Activated CD8-positive, alpha-beta memory T cell treated with anti-CD3 and anti-CD28 coated beads for 4 hours (primary cell): ENCODE measurements at places on chromosomes 1 and 21.

- no peak for DNase-seq
Observed at GRCh38 chr21:28523367-28523766, 469.3 kb downstream of the LTN1 start.

DNA sequence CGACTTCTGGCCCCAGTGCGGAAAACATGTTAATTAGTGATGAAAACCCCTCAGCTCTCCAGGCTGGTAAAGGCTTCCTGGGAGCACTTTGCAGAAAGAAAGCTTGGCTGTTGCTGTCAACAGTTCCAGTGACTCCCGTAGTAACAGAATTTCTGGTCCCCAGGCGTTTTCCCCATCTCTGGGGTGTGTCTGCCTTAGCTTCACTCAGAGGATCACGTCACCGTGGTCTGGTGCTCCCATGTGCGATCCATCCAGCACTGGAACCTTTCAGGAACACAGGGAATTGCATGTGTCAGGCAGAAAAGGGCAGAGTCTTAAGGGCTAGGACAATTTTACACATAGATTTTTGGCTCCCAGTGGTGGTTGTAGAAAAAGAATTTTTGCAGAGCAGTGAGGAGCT lies 470.4 kb upstream of the USP24 start:
- DNase-seq = no peak

DNA sequence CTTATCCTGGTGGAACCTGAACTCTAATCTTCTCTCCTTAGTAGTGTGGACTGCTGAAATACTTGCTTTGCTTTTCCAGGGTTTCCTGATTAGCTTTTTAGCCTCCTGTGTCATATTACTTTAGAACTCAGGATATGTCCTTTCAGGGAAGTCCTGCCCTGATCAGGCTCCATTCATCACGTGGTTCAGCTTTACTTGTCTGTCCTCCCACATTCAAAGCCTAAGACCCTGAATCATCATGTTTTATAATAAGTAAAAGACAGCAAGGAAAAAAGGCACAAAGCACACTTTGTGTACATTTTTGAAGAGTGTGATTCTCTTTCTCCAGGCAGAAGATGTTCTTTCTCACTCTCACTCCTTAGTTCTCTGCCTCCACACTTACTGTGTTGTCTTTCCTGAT lies 70.6 kb downstream of the PATJ start:
- DNase-seq = no peak

DNA sequence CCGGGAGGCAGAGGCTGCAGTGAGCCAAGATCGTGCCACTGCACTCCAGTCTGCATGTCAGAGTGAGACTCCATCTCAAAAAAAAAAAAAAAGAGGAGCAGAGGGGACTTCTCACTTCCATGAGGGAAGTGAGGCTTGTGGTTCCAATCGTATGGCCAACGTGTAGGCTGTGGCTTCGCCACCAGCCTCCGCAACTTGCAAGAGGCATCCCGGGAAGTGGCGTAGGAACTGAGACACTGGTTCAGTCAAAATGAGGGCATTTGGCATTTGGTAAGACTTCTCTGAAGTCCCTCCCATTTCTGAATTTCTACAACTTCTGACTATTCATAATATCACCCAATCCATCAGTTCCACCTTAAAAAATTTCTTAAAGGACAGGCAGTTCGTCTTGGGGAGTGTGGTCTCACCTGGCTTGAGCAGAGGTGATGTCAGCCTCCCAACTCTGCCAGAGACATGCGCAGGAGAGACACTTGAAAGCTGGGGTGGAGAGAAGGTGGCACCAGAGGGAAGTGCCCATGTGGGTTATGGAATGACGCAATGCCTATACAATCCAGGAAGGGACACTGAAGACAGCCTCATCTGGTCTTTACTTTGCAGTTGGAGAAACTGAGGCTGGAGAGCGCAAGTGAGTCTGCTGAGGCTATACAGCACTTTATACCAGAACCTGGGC lies 17.2 kb downstream of the KAZN start:
- DNase-seq = no peak

GRCh38 chr1:25650289-25650576 lies 33.6 kb downstream of the MAN1C1 start:
- no peak for DNase-seq

- DNase-seq = no peak
Observed at GRCh38 chr1:237864338-237865244, 26.1 kb downstream of the ZP4 start.

GRCh38 chr1:153882296-153882912 lies 40.4 kb downstream of the GATAD2B start:
- DNase-seq = no peak

DNA sequence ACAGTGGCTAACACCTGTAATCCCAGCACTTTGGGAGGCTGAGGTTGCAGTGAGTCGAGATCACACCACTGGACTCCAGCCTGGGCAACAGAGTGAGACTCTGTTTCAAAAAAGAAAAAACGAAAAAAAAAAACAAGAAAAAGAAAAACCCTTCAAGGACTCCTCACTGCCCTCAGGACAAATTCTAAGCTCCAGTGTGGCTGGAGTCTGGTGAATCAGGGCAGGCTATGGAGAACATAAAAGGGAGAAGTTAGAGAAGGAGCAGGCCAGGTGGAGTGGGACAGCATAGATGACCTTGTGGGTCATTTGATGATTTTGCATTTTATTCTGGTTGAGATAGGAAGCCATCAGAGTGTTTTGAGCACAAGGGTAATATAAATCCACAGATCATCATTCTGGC lies 12.5 kb upstream of the UAP1 start:
- no peak for DNase-seq

GRCh38 chr1:8540261-8540941 lies 222.5 kb downstream of the SLC45A1 start:
- no peak for DNase-seq

DNA sequence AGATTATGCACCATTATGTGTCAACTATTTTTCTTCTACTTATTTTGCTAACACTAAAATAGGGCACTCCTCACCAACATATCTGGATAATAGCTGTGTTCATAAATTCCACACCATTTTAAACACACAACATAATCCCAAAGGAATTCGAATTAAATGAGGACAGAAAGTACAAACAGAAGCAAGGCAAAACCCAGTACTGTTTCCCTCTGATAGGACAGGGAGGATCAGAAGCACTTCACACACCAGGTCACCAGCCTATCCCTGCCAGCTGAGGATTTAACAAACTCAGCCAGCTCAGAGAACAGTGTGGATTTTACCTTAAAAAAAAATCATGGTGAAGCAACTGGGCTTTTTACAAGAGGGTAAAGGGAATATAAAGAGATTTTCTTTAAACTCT lies 20.0 kb downstream of the CRYZ start:
- no peak for DNase-seq

DNA sequence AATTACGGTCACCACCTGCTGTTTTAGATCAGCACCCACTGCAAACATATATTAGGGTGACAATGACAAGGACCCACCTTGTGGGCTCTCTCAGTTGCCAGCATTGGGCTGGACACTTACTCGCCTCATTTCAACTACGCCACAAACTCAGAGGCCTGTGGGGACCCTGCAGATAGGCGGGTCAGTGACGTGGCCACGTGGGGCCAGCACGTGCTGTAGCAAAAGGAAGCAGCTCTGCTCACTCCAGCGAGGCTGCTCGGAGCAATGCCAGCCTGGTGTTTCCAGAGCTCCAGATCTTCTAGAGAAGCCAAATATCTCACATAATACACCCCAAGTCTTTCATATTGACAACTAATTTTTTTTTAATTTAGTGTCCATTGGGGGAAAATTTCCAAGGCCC lies 76.7 kb upstream of the TMEM51 start:
- no peak for DNase-seq

GRCh38 chr1:16293538-16293937 lies 56.6 kb upstream of the CPLANE2 start:
- no peak for DNase-seq

DNA sequence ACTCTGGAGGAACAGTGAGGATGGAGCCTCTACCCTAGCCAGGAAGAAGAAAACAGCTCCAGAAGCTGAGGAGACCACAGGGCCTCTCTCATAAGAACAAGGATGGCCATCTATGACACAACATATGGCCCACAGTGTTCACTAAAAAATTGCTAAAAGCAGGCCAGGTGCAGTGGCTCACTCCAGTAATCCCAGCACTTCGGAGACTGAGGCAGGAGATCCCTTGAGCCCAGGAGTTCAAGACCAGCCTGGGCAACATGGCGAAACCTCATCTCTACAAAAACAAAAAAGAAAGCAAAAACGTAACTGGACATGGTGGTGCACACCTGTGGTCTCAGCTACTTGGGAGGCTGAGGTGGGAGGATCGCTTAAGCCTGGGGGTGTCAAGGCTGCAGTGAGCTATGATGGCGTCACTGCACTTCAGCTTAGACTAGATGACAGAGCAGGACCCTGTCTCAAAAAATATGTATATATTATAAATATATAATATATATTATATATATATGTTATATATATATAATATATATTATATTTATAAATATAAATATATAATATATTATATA lies 103.1 kb downstream of the TOMM20 start:
- DNase-seq = no peak

DNA sequence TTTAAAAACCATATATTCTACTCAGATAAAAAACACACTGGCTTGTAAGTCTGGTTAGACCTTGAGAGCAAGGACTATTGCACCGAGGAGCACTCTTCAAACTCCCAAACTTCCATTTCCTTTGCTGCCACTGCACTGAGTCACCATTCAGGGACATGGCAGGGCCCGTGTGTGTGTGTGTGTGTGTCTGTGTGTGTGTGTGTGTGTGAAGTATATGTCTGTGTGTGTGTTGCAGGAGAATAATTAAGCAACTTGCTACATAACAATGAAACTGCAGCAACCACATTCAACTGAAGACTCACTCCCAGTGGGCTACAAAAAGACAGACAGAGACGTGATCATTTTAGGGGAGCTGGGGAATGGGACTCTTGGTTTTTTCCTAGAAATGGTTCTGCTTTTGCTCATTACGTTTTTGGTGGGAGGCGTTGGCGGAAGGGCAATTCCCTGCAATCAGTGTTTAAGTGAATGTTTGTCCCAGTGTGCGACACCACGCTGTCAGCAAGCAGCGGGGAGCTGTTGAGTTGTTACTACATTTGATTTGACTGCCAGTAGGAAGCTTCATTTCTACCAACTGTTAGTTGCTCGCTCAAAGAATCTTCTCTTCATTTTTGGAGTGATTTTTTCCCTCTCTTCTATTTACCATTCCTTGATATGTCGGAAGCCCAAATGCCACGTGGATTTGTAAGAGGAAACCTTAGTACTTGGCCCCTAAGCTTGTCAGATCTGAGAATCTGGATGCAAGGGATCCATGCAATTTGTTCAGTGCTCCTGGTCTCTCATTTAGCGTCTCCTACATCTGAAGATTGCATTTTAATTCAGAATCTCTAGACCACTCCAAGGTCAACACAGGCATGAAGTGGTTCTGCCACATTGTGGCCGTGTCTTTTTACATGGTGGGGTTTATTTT lies 36.1 kb downstream of the ESRRG start:
- no peak for DNase-seq

DNA sequence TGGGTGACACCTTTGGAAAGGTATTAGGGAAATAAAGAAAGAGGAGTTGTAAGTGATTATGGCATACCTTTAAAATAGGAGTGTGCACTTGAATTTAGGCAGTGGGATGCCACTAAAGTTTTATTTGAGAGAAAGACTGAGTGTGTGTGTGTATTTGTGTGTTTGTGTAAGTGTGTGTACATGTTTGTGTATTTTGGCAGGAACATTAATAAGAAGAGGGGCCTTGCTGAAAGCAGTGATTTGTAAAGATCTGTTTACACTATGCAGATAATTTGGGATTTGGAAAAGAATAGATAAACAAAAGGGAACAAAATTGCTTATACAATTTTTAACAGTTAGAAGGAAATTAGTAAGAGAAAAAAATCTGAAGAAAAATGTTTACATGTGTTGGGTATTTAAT lies 120.8 kb downstream of the GPR52 start:
- DNase-seq = no peak

GRCh38 chr1:67536957-67537666 lies 106.9 kb upstream of the SERBP1 start:
- no peak for DNase-seq

- DNase-seq = no peak
Observed at GRCh38 chr1:30889511-30889910, 19.0 kb downstream of the SDC3 start.

DNA sequence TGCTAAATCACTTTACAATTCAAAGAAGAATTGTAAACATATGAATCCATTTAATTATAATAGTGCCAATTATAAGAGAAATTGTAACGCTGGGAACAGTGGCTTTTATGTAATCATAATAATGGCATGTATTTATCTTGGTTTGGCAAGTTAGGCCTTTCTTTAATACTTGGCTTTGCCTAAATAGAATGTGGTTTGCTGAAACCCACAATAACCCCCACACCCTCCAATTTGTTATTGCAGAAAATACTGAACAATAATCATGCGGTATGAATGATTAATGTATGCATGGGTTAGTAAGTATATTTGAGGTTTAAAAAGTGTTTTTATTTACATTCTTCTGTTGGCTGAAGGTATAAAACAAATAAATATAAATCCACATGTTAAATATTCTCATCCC lies 138.2 kb downstream of the NFIA start:
- DNase-seq = no peak

DNA sequence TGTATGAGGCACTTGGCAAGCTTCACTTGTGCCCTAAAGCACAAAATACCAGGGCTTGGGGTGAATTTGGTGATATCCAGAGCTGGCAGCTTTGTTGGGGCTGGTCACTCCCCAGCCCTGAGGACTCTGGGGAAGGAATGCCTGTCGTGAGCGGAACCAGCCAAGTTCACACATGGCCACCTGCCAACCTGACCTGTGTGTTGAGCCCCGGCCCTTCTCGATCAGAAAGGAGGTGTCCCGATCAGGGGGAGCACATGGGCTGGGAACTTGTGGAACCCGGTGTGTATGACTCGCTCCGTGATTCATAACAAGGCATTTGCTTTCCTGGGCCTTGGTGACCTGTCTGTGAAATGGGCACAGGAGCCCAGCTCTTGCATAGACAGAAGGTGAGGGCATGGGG lies 43.1 kb downstream of the AGPAT3 start:
- DNase-seq = no peak

DNA sequence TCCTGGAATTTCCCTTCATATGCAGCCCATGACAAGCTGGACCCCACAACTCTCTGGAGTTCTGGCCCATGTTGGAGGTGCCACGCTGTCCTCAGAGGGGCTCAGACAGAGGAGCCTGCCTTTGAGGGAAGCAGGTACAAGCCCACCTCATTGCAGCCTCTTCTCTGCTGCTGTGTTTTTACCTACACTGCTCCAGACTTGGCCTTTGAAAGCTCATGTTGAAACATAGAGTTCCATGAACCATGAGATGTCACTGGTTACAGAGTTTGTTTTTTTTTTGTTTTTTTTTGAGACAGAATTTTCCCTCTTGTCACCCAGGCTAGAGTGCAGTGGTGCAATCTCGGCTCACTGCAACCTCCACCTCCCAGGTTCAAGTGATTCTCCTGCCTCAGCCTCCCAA lies 22.1 kb upstream of the ZBTB21 start:
- no peak for DNase-seq

GRCh38 chr1:119097380-119097779 lies 43.1 kb downstream of the WARS2 start:
- no peak for DNase-seq

- no peak for DNase-seq
Observed at GRCh38 chr21:8991968-8992621, 1529.3 kb upstream of the TPTE start.

DNA sequence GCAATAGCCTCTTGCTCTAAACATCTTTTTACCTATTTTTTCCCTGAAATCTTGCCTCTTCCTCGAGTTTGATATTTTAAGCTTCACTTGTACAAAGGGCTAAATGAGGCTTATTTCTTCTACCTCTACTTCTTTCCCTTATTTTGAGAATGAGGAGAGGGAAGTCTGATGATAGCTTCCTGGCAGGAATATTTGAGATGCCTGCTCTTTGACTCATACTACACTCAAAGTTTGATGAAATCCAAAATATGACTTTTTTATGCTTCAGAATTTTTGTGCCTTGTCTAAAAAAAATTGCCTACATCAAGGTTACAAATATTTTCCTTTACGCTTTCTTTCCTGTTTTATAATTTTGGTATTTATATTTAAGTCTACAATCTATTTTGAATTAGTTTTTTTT lies 624.4 kb upstream of the PLXNA2 start:
- no peak for DNase-seq
